CD4-positive, CD25-positive, alpha-beta regulatory T cell (primary cell): ENCODE measurements at places on chromosomes 6 and 20.

GRCh38 chr6:170125456-170126300 lies 165.2 kb downstream of the DLL1 start:
- no peak for DNase-seq

DNA sequence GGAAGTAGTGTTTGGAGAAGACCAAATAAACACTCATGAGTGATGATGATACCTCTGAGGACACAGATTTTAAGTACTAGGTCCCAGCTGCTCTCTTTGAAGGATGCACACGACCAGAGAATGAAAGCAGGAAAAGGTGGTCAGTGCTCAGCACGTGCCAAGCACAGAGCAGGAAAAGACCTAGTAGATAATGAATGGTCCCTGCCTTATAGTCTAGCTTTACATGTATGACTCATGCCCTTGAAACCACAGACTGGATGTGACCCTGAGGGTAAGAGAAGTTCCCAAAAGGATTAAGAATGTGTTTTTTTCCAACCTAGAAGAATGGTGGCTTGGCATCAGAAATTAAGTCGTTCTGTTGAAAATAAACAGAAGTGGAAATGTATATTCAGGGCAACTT lies 2.8 kb upstream of the MC3R start:
- no peak for DNase-seq

DNA sequence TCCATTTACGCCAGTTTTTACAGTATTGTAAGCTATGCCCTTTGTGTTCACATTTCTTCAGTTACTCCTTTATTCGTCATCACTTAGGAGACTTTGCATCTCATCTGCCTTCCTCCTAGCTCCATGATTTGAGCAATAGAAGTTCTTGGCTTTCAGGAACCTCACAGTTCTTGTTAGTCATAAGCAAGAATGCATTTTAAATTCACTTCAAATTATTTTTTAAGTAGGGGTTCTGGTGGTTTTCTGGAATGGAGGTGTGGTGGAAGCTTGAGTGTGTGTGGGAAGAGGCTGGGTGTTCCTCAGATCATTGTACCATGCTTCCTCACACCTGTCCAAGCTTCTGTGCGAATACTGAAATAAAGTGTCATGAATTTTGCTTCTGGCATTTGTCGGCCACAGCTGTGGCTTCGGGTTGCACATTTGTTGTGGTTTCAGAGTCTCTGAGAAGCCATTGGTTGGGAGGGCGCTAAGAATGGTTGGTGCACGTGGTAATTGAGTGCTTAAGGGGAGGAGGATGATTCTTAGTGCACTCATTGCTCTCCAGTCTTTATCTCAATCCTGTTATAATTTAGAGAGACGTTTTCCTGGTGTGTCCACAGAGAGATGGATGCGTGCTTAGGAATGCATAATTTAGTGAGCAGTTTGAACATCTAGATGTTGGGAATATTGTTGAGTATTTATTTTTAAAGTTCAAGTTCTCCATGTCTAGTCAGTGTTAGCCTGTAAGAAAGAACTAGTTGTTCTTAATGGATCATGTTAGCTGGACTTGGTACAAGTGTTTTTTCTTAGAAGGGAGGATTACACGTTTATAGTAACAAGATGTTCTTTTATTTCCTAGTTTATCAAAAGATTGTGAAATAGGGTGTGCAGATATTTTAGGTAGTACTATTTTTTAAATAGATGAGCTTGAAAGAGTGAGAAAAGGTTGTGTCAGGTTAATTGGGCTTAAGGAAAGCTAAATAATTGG lies 31.9 kb downstream of the FOXO3 start:
- DNase-seq, result peak; percentile 47

DNA sequence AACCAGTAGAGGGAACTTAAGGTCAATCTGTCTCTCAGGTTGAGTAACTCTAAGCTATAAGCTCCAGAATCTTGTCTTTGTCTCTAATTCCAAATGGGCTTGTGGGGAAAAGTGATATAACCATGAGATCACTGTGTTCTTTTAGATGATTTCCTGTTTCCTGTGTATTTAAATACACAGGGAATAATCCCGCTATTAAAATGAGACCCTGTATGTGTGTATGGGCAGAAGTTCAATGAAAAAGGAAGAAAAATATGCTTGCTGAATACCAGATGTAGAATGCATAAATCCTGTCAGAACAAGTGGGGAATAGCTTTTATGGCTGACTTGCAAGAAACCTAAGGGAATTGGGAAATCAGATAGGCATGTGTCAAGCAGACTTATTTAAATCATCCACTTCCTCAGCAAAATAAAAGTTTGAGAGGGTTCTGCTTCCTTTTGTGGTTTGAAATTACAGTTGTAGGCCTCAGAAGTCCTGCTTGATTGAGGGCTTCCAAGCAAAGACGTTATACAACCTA lies 164.7 kb upstream of the PDE7B start:
- no peak for DNase-seq

GRCh38 chr6:5673019-5673790 lies 333.5 kb downstream of the NRN1 start:
- no peak for DNase-seq

DNA sequence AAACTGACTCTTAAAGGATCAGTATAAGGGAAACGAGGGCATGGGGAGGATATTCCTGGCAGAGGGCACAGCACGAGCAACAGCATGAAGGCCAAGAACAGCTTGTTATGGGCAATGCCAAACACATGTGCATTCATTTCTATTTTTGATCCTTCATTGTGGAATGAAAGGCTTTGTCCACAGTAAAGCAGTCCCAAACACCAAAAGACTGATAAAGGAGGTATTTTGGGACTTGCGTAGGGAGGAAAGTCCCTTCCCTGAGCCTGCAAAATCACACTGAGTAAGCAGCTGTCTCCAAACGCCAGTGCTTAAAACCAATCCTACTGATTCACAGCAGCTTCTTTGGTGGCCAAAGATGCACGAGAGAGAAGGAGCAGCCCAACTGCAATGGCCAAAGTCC lies 138.2 kb downstream of the UNC5CL start:
- DNase-seq, result no peak

- DNase-seq, result no peak
Measured at GRCh38 chr6:150451807-150452427, 83.1 kb downstream of the IYD start.

DNA sequence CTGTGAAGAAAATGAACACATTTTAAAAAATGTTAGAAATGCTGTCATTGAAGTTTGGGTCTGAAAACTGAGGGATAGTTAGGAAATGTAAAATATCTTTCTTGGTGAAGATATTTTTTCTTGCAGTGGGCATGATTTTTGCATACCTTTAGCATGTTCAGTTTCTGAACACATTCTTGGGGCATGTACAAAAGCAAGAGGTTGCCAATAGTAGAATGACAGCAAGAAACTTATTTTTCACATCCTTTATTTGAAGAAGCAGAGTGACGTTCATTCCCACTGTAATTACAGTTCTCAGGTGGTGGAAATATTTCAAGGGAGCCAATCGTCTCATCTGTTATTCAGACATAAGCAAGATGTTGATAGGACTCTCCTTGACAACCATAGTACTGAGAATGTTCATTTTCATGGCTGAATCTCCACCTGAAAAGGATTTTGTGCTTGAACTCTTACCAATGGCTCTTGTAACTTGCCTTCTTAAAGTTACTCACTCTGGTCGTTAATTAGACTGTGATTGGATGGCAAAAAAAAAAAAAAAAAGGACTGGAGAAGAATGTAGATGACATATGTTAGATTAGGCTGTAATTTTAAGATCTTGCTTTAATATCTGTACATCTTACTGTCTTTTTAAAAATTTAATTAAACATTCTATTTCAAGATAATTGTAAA lies 74.4 kb downstream of the DOK5 start:
- no peak for DNase-seq

- DNase-seq, result no peak
Measured at GRCh38 chr20:37295001-37295400, 5.5 kb downstream of the MANBAL start.

GRCh38 chr20:20195021-20195705 lies 142.8 kb downstream of the CFAP61 start:
- no peak for DNase-seq

- DNase-seq, result no peak
Measured at GRCh38 chr20:33444797-33445560, 1.4 kb upstream of the SNTA1 start.

- no peak for DNase-seq
Measured at GRCh38 chr6:169158691-169159090, 95.0 kb downstream of the THBS2 start.

- DNase-seq, result no peak
Measured at GRCh38 chr6:16737925-16738324, 23.3 kb downstream of the ATXN1 start.

DNA sequence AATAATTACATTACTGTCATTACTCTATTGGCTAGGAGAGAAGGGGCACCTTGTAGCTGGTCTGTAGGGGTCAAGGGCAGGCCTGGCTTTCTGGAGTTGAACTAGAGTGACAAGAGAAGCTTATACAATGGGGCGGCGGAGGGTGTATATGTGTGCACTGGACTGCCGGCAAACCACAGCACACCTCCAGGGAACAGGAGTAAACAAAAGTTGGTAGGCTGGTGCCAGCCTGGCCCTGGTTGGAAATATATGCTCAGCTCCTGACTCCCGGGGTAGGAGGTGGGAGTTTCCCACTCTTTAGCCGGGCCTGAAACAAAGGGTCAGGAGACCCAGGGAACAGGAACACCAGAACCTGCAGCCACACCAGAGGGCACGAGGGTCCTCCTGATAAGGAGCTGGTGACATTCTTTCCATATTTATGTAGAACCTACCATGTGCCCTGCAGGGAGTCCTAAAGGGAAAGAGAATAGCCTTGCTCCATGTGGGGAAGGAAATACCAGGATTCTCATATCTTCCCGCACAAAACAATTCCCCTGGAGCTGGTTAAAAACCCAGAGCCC lies 5.1 kb downstream of the C6orf132 start:
- DNase-seq, result no peak

GRCh38 chr6:43311666-43312065 lies 3.0 kb upstream of the CRIP3 start:
- DNase-seq, result no peak

GRCh38 chr6:128339635-128340450 lies 180.6 kb downstream of the PTPRK start:
- DNase-seq, result no peak

DNA sequence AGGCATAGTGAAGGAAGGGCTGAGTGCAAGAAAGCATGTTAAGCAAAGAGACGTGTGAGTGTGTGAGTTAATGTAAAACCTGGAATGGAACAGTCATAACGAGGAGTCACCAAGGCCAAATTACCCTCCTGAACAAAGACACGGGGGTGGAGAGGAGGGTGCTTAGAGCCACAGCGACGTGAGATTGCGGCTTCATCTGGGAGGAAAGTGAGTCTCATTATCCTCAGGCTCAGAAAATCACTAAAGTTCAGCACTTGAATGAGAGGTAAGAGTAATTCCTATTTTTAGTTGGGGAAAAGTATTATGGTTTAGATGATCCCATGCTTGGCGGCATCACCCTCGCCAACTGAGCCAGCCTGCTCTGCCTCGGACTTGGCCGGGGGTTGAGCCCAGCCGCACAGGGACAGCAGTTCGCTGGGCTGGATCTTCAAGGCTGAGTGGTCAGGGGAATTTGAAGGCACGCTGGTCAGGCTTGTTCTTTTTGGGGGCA lies 136.6 kb downstream of the DTNBP1 start:
- no peak for DNase-seq

DNA sequence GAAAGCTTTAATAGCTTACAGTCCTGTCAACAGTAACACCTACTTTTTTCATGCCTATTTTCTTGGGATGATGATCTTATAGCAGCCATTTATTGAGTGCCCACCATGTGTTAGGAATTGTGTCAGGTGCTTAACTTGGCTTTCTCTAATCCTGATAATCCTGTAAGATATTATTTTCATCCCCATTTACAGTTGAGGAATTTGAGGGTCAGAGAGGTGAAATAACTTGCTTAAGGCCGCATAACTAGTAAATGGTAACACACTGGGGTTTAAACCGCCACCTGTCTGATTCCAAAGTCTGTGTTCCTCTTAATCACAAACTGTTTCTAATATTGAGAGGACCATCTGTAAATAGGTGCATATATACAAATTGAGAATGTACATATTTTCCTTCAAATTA lies 55.5 kb downstream of the NCOA3 start:
- DNase-seq, result no peak

GRCh38 chr6:156719395-156719719 lies 57.8 kb upstream of the ARID1B start:
- DNase-seq, result no peak

DNA sequence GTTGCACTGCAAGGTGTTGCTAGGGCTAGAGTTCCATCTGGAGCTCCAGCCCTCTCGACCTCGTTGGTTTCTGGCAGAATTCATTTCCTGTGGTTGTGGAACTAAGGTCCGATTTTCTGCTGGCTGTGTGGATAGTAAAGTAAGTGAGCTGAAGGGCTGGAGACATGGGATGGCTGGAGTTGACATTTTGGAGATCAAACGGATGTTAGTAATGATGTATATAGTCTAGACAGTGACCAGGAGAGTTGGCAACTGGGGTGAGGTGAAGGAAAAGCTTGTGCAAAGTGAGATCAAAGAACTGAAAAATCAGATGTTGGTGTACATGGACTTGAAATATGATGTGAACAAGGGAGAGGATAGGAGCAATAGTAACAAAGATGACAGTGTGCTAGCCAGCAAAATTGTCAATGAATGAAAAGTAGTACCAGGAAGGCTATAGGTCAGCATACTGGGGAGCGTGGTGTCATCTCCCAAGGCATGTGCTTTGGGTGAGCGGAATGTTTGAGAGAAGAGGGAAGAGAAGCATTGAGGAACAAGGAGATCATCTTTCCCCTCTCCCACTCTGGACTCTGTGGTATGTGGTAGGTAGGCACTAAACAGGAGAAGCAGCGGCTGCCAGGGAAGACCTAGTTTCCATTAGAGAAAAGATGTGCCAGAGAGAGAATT lies 7.8 kb downstream of the QRSL1 start:
- DNase-seq, result no peak
